ENCODE measurements at places on chromosomes 6 and 20. TPM values are rescaled to one million over a fixed set of nuclear protein-coding genes. Genes with fewer than 3 reads are reported as not detected.

The DNAH8 gene
- total RNA-seq = 0.50 TPM

The BMP5 gene
- 0.76 TPM for total RNA-seq

The RAET1L gene
- total RNA-seq = 3.3 TPM

The TPBG gene
- total RNA-seq = 30.8 TPM

The NEURL2 gene
- 27.5 TPM for total RNA-seq

The BHLHE23 gene
- total RNA-seq = not detected

The VPS52 gene
- 64.4 TPM for total RNA-seq

The TMEM244 gene
- total RNA-seq = not detected

The FRK gene
- total RNA-seq = 25.0 TPM

The ADGB gene
- total RNA-seq = not detected
